Activated T-helper 1 cell treated with anti-CD3 and anti-CD28 coated beads, Interleukin-12 subunit alpha, Interleukin-12 subunit beta, Interleukin-2, Interleukin-4 antibody, amounts not matched to agents 30 ng/mL and 10 ng/mL and 1 ng/mL, durations not matched to agents 14 hours and 24 hours and 36 hours (primary cell): ENCODE measurements at places on chromosomes 16 and 17. TPM values are rescaled to one million over a fixed set of nuclear protein-coding genes. Genes with fewer than 3 reads are reported as not detected.

Gene TBC1D3E
- total RNA-seq = not detected in 2 replicates

DNA sequence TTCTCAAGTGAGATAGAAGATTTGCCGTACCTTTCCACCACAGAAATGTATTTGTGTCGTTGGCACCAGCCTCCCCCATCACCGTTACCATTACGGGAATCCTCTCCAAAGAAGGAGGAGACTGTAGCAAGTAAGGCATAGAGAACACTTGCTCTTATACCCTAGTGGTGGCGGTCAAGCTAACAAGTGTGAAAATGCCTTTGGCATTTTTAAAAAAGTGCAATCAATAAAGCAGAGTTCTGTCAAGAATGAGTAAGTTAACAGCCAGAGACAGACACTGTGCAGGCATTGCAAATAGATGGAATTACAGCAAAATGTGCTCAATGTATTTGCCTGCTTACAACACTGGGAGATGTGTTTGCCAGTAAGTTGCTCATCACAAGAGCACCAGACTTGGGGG lies 7.7 kb downstream of the MSL1 start:
- no peak for DNase-seq
- H3K27ac ChIP-seq = no peak overlapping the region
- no peaks in the 10 kb centered on the region for H3K27me3 ChIP-seq
- no peak overlapping the region for H3K4me3 ChIP-seq
- peaks cover 68% of the 10 kb centered on the region for H3K36me3 ChIP-seq
- peaks cover 33% of the 10 kb centered on the region for H3K4me1 ChIP-seq

GRCh38 chr17:81384929-81385319 lies 10.3 kb upstream of the BAHCC1 start:
- no peak overlapping the region for H3K4me3 ChIP-seq
- peaks cover 29% of the 10 kb centered on the region for H3K27me3 ChIP-seq
- no peaks in the 10 kb centered on the region for H3K4me1 ChIP-seq

DNA sequence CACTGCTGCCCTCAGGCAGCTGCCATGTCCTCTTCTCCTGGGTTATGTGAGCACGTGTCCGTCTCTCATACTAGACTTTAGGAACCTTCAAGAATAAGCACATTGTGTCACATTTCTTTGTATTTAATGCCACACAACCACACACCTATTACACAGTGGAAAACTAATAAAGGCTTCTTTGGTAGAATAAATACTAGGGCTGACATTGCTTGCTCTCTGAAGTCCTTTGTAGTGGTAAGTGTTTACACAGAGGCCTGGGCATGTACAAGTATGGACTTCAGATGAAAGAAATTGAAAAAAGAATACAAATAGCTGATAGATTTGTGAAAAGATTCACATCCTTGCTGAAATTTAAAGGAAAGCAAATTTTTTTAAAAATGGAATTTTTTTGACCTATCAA lies 188.1 kb upstream of the CCL2 start:
- H3K36me3 ChIP-seq = no peaks in the 10 kb centered on the region
- H3K4me3 ChIP-seq = no peak overlapping the region
- H3K4me1 ChIP-seq = no peaks in the 10 kb centered on the region
- no peak overlapping the region for H3K27ac ChIP-seq

DNA sequence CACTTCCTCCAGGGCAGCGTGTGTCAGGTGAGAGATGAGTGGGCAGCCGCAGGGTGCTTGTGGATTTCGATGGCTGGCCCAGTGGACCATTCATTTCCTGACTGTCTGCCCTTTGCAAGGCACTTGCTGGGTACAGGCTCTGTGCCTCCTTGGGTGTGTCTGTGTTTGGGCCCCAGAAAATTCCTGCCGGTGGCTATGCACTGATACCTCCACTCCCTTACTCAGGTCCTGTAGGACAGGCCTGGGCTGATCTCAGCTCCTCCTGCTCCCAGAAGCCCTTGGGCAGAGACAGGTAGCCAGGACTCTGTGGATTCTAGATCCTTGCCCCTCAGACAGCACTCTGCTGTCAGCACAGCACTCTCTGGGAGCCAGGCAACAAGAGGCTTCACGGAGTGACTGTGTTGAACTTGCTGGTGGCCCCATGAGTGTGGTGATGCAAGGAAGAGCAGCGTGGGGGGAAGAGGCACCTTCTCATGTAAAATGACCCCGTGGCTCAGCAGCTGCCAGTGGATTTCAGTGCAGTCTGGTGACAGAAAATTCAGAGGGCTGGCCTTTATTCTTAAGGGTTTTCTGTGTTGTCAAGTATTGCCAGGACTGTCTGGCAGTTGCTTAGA lies 29.0 kb downstream of the PGS1 start:
- DNase-seq = no peak
- H3K27ac ChIP-seq = peak overlapping the region; percentile 74
- H3K36me3 ChIP-seq = peaks cover 44% of the 10 kb centered on the region
- no peak overlapping the region for H3K4me3 ChIP-seq

DNA sequence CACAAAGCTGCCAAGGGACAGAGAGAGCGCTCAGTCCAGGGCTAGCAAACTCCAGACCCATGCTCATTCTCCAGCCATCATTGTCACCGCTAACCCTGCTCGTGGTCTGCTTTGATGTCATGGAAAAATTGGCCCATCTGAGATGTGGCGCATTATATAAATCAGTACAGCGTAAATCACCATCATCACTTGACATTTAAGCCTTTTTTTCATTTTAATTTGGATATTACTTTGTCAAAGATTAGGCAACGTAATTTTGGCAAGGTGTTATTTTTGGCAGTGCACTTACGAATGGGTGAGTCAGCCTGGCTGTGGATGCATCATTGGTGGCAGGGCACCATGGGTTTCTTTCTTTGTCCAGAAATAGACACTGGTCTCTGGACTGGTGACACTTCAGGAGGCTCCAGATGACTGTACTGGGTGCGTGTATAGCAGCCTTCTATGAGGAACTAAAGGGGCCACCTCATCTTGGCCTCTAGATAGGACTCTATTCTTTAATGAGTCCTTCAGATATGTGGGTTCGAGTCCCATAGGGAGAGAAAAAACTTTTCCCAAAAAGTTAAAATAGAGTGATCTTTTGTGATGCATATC lies 166.3 kb downstream of the MSI2 start:
- H3K4me1 ChIP-seq = peaks cover 51% of the 10 kb centered on the region
- H3K27me3 ChIP-seq = no peaks in the 10 kb centered on the region
- peaks cover 28% of the 10 kb centered on the region for H3K36me3 ChIP-seq
- no peak overlapping the region for H3K27ac ChIP-seq
- no peak overlapping the region for H3K4me3 ChIP-seq

Gene CA4
- not detected in 2 replicates for total RNA-seq

DNA sequence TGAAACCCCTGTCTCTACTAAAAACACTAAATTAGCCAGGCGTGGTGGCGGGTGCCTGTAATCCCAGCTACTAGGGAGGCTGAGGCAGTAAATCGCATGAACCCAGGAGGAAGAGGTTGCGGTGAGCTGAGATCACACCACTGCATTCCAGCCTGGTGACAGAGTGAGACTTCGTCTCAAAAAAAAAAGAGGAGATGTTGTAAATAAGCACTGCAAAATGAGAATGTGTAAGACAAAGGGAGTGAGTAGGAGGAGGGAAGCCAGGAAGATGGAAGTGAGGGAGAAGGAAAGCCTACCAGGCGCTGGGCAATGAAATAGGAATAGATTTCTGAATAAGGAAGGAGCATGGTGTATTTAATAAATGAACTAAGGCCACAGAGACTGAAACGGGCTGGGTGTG lies 8.7 kb upstream of the PRPF8 start:
- no peak for DNase-seq
- no peaks in the 10 kb centered on the region for H3K36me3 ChIP-seq
- no peak overlapping the region for H3K4me3 ChIP-seq

GRCh38 chr17:27518545-27519521 lies 62.6 kb downstream of the KSR1 start:
- no peaks in the 10 kb centered on the region for H3K27me3 ChIP-seq
- H3K27ac ChIP-seq = peak overlapping the region; percentile 41
- DNase-seq = no peak
- peaks cover 83% of the 10 kb centered on the region for H3K4me1 ChIP-seq
- H3K36me3 ChIP-seq = peaks cover 6% of the 10 kb centered on the region
- H3K4me3 ChIP-seq = no peak overlapping the region

Gene CHD9
- total RNA-seq = 17.0 and 18.3 TPM in 2 replicates

GRCh38 chr17:48995974-48996721 lies 1.0 kb upstream of the IGF2BP1 start:
- H3K4me3 ChIP-seq = peak overlapping the region; percentile 67
- DNase-seq = no peak
- H3K36me3 ChIP-seq = peaks cover 3% of the 10 kb centered on the region
- H3K27me3 ChIP-seq = peaks cover 80% of the 10 kb centered on the region
- peaks cover 24% of the 10 kb centered on the region for H3K4me1 ChIP-seq
- peak overlapping the region; percentile 61 for H3K27ac ChIP-seq

GRCh38 chr16:22222006-22222405 lies 15.9 kb downstream of the EEF2K start:
- no peak for DNase-seq
- no peak overlapping the region for H3K27ac ChIP-seq
- H3K4me1 ChIP-seq = peaks cover 5% of the 10 kb centered on the region
- no peak overlapping the region for H3K4me3 ChIP-seq
- peaks cover 2% of the 10 kb centered on the region for H3K36me3 ChIP-seq

Gene FBXW10
- total RNA-seq = 0.07 TPM in 1 of 2 replicates, not detected in the other

DNA sequence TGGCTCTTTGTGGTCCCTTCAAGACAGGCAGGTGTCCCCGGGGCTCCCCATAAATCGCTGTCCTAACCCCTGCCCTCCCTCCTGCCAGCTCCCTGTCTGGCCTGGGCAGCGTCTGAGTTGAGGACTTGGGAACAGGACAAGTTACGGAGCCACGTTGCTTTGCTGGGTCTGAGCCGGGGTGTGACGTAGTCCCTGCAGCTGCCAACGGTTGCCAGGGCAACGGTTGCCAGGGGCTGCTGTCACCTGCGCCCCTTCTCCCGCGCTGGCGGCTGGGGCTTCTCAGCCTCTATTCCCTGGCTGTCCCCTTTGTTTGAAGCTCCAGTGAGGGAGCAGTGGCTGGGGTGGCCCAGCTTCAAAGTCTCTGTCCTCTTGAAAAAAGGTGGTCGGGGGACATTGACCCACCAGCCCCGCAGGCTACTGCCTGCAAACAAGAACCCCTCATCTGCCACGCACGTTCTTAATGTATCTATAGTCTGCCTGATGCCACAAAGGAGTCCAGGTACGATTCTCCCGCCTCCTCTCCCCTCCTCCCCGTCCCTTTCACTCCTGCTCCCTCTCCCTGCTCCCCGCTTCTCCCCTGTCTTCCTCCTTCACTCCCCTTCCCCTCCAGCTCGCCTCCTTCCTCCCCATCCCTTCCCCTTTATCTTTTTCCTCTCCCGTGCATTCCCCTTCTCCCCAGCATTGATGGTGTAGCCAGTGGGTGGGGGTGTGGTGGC lies 10.9 kb downstream of the ADGRG1 start:
- no peaks in the 10 kb centered on the region for H3K36me3 ChIP-seq
- no peak overlapping the region for H3K4me3 ChIP-seq
- H3K27ac ChIP-seq = no peak overlapping the region
- no peak for DNase-seq
- H3K27me3 ChIP-seq = peaks cover 26% of the 10 kb centered on the region

Gene OMG
- total RNA-seq = 0.10 TPM in 2 replicates

DNA sequence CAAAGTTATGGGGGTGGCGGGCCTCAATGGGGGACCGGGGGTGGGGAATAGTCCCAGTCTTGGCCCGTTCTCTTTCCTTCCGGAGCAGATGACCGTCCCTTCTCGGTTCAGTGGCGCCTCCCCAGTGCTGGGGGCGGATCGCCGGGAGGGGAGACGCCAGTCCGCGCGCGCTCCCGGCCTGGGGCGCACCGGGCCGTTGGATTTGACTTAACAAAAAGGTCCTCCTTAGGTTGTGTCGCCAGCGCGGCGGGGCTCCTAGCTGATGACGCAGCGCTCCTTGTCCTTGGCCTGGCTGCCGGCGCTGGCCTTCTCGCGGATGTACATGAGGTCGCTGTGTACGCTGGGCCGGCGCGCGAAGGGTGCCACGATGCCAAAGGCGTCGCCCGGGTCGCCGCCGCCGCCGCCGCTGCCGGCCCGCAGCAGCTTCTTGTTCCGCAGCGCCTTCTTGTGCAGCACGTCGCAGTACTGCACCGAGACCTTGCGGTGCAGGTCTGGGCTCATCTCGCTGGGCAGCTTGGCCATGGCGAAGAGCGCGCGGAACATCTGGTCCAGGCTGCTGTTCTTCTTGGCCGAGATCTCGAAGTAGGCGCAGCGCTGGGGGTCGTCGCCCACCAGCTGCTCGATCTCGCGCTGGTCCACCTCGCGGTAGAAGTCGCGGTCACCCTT lies 1.2 kb downstream of the RASD1 start:
- peaks cover 17% of the 10 kb centered on the region for H3K36me3 ChIP-seq
- peak overlapping the region; percentile 78 for H3K4me3 ChIP-seq
- H3K27ac ChIP-seq = peak overlapping the region; percentile 61
- peaks cover 14% of the 10 kb centered on the region for H3K4me1 ChIP-seq
- no peak for DNase-seq

Gene ABCC11
- not detected in 2 replicates for total RNA-seq

DNA sequence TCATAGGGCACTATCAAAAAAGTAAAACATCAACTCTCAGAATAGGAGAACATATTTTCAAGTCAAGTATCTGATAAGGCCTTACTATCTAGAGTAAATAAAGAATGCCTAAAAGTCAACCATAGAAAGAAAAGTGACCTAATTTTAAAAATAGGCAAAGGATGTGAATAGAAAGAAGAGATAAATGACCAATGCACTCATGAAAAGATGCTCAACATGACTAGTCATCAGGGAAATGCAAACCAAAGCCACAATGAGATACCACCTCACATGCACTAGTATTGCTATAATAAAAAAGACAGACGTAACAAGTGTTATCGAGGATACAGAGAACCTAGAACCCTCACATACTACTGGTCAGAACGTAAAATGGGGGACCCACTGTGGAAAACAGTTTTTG lies 90.8 kb downstream of the DYNLRB2 start:
- no peak for DNase-seq
- H3K27me3 ChIP-seq = no peaks in the 10 kb centered on the region
- H3K4me3 ChIP-seq = no peak overlapping the region
- peaks cover 10% of the 10 kb centered on the region for H3K4me1 ChIP-seq

- H3K27ac ChIP-seq = peak within 1 kb of the TSS; percentile 98
- H3K4me3 ChIP-seq = peak within 1 kb of the TSS; percentile 99
- H3K36me3 ChIP-seq = peaks cover 20% of the 10 kb centered on the region
- H3K27me3 ChIP-seq = no peaks in the 10 kb centered on the region
- peaks cover 36% of the 10 kb centered on the region for H3K4me1 ChIP-seq
- DNase-seq = peak; percentile 48
Measured at GRCh38 chr17:62064791-62065563, at the start of gene MED13. Gene MED13 (minus strand): TSS chr17:62065278. CDS start chr17:62065205, 73 bp downstream.

- H3K27ac ChIP-seq = no peak overlapping the region
- no peaks in the 10 kb centered on the region for H3K4me1 ChIP-seq
- no peaks in the 10 kb centered on the region for H3K36me3 ChIP-seq
- no peak overlapping the region for H3K4me3 ChIP-seq
- DNase-seq = no peak
Measured at GRCh38 chr16:62661435-62661834, 625.2 kb upstream of the CDH8 start.

- DNase-seq = peak; percentile 67
- H3K36me3 ChIP-seq = no peaks in the 10 kb centered on the region
- H3K4me1 ChIP-seq = peaks cover 6% of the 10 kb centered on the region
- peak overlapping the region; percentile 84 for H3K4me3 ChIP-seq
- H3K27ac ChIP-seq = no peak overlapping the region
Measured at GRCh38 chr17:48012151-48012520, 25.5 kb downstream of the COPZ2 start.

Gene GAST
- total RNA-seq = not detected in 2 replicates
